Testis (tissue), 5 donors: ENCODE measurements at places on chromosomes 12 and 14. TPM values are rescaled to one million over a fixed set of nuclear protein-coding genes. Genes with fewer than 3 reads are reported as not detected.

DNA sequence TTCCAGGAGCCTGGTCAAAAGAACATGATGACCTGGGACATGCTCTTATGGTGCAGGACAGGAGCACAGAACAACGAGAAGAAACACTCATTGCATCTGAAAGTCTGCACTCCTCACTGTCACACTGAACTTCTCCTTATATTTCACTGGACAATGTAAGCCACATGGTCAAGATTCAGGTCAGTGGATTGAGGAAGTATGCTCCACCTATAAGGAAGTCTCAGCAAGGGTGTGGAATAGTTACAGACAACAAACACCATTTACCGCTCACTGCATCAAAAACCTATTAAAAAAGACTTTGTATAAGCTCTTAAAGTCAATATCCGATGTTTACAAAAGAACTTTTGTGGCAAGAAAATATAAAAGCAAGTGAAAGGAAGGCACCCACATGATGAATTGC is 153.1 kb upstream of the FOXG1 start:
- DNase-seq = no peak

RNASE3 gene
- 0.63 TPM for total RNA-seq

DNA sequence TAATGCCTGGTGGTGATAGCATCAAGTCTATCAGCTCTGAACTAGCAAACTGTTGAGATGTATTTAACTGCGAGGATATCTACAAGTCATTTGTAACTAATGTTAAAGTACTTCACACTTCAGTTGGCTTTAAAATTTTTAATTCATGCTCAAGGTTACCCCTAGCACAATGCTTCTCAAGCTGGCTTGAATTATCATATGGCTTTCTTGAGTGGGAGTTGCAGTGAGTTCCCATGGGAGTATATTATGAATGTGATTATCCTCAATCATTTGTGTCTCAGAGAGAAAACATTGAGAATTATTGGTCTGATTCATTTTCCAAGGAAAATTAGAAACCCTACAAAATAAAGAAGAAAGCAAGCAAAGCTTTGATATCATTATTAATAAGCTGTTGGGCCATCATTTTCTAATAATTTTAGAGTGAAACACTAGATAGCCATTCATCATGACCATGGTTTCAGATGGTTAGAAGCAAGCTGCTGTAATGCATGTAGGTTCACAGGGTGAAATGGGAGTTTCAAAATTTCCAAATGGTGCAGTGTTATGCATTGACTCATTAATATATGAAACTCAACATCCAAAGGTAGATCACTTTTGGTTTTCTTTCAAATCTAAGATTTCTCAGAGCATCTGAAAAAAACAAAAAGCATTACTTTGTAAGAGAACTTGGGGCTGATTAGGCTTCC is 11.8 kb upstream of the KRAS start:
- DNase-seq = no peak

PPP1R36 gene
- 22.4 TPM for total RNA-seq

RALGAPA1 gene
- total RNA-seq = 111 TPM
